ENCODE measurements at places on chromosomes 2 and 18.

- no peak for DNase-seq
These were observed 174.8 kb upstream of the COPS8 start for GRCh38 chr2:236910781-236911495.

- DNase-seq, result no peak
These were observed 74.3 kb upstream of the MSTN start for GRCh38 chr2:190136825-190137224.

- DNase-seq, result peak; percentile 77
These were observed 105.6 kb upstream of the CD302 start for GRCh38 chr2:159903443-159904126.

DNA sequence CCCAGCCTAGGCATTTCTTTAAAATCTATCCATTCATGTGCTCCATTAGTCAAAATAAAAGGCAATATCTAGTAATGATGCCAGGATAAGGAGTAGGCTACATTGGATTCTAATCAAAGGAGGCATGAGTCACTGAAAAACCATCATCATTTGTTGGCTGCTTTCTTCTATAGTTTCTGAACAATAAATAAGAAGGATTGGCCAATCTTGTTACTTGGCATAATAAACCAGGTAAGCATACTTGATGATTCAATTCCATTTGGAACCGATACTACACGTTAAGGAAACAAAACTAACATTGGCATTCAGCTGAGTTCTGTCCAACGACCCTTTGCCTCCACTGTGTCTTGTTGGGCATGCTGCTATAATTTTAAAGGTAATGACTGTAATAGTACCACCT, 27.2 kb downstream of the ATP8B1 start:
- peak; percentile 54 for DNase-seq

DNA sequence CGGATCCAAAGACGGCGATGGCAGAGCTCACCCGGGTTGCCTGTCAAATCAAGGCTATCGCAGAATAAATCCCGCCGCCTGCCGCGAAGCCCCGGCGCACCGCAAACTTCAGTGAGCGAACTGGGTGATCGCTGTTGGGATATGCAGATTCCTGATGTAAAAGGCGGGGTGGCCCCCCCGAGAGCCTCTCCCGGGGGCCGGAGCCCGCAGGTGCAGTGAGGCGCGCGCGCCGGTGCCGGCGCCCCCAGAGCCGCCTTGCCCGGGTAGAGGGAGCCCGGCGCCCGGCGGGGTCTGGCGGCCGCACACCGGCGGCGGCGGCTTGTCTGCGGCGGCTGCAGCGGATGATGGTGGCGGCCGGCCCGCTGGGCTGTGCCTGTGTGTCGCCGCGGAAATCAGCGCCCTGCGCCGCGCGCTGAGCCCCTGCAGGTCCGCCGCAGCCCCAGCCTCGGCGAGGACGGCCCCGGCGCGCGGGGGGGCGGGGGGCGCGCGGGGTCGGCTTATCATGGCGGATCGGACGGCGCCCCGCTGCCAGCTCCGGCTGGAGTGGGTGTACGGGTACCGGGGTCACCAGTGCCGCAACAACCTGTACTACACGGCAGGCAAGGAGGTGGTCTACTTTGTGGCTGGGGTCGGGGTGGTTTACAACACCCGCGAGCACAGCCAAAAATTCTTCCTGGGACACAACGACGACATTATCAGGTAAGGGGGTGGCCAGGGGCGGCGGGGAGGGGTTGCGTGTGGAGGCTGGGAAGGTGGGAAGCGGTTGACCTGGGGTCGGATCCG, 1.3 kb downstream of the EML6 start:
- DNase-seq, result no peak

- DNase-seq, result no peak
These were observed 21.3 kb upstream of the PIK3C3 start for GRCh38 chr18:41933778-41934177.

Data from endothelial cell of umbilical vein (primary cell).